Motor neuron (in vitro differentiated cells): ENCODE measurements at places on chromosomes 11 and 22.

DNA sequence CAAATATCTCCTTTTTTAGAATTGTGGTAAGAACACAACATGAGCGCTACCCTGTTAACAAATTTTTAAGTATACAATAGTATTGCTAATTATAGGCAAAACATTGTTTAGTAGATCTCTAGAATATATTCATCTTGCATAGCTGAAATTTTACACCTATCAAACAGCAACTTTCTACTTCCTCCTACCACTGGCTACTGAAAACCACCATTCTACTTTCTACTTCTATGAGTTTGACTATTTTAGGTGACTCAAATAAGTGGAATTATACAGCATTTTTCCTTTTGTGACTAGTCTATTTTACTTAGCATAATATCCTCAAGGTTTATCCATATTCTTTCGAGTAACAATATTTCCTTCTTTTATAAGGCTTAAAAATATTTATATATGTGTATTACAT, 128.4 kb downstream of the FAM76B start:
- ATAC-seq: no peak

GRCh38 chr11:36753960-36754359, 155.9 kb upstream of the RAG2 start:
- ATAC-seq: no peak

DNA sequence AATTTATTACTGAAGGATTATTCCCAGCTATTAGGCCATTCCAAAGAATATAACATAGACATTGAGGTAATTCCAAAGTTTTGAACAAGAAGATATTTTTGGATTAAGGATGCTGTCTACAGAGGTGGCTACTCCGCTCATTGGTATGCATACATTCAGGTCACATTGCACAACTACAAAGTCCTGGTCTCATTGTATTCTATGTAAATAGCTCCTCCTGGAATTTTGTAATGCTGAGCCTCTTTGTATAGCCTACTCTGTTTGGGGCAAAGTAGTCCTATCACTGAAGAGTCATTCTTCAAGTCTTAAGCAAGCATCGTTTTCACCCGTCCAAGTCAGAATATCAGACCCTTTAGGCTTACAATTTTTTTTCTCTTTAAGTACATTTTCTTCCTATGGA, 142.4 kb downstream of the KIF18A start:
- no peak for ATAC-seq

GRCh38 chr11:23111527-23111926, 251.3 kb upstream of the CCDC179 start:
- ATAC-seq: peak; percentile 73

GRCh38 chr22:30390974-30391691, 3.9 kb upstream of the RNF215 start:
- peak; percentile 1 for ATAC-seq

DNA sequence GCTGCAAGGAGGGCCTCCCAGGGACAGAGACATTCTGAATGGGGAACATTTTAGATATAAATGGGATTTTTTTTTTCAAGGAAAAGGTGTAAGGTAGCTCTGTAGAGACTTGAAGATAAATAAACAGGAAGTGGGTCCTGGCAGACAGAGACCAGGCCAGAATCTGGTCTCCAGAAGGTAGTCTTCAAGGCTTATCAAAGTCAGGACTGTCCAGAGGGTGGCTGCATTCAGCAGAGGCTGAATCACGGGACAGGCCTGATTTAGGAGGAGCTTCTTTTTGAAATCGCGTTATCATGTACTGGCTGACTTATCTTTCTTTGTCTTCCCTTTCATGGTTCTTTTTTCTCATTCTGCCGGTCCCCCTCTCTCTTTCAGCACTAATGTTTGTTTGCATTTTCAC, 542.9 kb downstream of the NTM start:
- ATAC-seq: no peak

DNA sequence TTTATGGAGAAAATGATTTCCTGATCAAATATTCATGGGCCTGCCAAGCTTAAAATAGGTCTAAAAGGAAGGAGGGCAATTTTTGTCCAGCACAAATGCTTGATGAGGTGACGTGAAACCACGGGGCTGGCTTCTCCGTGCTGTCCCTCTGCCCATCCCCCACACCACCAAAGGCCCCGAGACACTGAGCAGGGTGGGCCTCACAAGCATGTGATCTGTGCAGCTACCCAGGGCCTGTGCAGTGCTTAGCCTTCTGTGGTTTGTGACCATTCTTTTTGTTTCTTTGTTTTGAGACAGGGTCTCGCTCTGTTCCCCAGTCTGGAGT, 94.8 kb upstream of the RTL6 start:
- no peak for ATAC-seq

- ATAC-seq: no peak
Measured at GRCh38 chr11:95554911-95555310, 234.7 kb downstream of the FAM76B start.

DNA sequence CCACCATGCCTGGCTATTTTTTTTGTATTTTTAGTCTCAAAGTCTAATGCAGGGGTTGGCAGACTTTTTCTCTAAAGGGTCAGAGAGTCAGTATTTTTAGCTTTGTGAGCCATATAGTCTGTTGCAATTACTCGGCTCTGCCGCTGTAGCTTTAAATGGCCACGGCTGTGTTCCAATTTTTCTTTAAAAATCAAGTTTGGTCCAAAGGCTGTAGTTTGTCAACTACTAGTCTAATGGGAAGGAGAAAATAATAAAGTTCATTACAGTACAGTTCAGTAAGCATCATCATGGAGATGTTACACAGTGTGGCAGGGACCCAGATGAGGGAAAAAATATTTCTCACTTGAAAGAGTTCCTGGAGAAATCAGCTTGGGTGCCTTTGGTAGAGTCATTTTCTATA, 107.6 kb downstream of the CSNK2A3 start:
- no peak for ATAC-seq

DNA sequence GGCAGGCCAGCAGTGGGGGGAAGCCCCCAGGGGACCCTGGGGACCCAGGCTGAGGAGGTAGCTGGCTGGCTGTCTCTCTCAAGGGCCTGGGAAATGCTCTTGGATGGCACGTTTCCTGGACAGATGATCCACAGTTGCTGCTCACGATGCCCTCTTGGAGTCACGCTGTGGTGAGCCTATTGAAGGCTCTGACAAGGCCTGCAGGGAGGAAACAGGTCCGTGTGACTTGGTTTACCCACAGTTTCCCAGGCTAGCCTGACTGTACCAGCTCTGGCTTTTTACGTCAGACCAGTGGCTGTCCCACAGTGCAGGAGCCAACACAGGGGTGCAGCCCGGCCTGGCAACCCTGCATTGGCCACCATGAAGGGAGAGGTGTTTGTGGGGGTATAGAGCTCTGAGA, 29.2 kb upstream of the PPARA start:
- ATAC-seq: no peak

GRCh38 chr11:27138716-27139115, 98.1 kb downstream of the BBOX1 start:
- no peak for ATAC-seq

- no peak for ATAC-seq
Measured at GRCh38 chr11:115916608-115917007, 412.4 kb upstream of the CADM1 start.

DNA sequence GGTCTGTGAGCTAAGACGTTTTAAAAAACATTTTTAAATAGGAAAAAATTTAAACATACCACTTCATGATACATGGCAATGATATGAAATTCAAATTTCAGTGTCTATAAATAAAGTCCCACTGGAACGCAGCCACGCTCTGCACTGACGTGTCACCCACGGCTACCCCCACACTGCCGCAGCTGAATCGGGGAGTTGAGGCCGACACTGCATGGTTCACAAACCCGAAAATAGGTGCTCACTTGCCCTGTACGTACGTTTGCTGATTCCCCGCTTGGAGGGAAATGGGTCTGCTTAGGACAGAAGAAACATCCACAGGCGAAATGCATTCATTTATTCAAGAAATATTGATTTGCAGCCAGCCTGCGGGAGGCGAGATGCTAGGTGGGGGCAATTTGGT, 1342.3 kb downstream of the TBC1D22A start:
- no peak for ATAC-seq

- ATAC-seq: no peak
Measured at GRCh38 chr11:87185228-87185627, 147.5 kb downstream of the TMEM135 start.

DNA sequence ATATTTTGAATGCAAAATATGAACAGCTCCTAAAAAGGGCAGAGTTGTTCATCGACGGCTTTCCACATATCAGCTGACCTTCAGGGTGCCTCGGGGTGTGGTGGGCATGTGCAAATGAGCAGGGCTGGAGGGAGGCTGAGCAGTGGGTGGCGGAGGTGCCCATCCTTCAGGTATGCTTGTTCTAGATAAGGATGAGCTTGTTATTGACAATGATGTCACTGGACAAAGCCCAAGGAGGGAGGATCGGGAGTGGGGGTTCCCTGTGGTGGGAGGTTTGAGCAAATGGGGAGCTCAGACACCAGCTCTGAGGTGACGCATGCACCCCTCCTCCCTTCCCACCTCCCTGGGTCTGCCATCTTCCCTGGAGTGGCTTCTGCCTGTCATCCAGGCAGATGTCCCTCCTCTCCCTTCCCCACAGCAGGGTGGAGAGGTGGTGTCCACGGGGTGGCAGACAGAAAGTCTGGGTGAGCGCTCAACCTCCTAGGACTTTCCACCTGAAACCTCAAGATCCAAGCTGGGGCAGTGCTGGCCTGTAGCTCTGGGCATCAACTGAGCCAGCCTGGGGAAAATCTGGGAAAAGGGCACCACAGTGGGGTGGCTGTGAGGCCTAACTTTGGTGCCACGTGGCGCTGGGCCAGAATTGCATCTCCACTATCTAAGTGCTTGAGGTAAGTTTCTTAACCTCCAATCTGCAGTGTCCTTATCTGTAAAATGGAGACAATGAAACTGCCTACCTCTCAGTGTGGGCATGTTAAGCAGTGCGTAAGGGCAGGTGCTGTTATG, 106.3 kb upstream of the THY1 start:
- ATAC-seq: no peak

GRCh38 chr11:78946945-78947902, 372.6 kb upstream of the NARS2 start:
- peak; percentile 99 for ATAC-seq

DNA sequence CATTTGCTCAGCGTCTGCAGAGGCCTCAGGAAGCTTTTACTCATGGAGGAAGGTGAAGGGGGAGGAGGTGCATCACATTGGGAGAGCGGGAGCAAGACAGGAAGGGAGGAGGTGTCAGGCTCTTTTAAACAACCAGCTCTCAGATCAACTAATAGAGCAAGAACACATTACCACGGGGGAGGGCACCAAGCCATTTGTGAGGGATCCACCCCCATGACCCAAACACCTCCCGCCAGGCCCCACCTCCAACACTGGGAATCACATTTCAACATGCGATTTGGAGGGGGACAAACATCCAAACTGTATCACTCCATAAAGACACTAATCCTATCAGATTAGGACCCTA, 18.9 kb upstream of the THY1 start:
- ATAC-seq: no peak

DNA sequence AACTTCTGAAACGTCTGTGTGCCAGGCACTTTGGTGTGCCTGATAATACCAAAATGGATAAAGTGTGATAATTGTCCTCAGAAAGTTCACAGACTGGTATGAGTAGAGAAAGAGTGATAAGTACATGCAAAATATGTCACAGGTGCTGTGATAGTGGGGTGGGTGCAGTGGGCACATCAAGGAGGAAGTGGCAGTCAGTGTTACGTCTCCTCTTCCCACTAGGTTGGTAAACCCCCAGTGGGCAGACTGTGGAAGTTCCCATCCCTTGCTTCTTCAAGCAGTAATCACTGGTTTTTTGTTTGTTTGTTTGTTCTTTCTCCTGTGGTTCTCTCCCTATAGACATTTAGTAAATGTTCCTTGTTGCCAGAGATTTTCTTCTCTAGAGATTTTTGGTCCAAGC, 5.4 kb downstream of the RNF121 start:
- ATAC-seq: no peak

DNA sequence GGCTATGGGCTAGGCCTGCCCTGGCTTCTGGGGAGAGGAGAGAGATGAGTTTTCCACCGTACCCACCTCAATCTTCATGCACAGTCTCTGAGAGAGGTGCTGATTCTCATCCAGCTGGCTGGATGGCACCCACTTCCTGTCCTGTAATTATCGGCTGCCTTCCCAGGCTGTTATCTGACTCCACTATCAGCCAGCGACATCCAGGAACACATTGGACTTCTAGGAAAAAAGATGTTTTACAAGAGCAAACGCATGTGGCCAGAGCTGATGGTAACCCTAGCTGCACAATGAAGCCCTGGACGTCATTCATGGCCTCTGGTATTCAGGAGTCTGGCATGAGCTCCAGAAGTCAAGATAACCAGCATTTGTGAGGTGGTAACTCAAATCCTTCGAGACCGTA, 137.4 kb downstream of the EHF start:
- ATAC-seq: no peak

GRCh38 chr11:60864856-60865513, 2.4 kb upstream of the ZP1 start:
- ATAC-seq: no peak

GRCh38 chr11:56808326-56808725, 59.8 kb upstream of the OR9G4 start:
- no peak for ATAC-seq

GRCh38 chr11:130849215-130849568, 67.1 kb downstream of the SNX19 start:
- no peak for ATAC-seq

DNA sequence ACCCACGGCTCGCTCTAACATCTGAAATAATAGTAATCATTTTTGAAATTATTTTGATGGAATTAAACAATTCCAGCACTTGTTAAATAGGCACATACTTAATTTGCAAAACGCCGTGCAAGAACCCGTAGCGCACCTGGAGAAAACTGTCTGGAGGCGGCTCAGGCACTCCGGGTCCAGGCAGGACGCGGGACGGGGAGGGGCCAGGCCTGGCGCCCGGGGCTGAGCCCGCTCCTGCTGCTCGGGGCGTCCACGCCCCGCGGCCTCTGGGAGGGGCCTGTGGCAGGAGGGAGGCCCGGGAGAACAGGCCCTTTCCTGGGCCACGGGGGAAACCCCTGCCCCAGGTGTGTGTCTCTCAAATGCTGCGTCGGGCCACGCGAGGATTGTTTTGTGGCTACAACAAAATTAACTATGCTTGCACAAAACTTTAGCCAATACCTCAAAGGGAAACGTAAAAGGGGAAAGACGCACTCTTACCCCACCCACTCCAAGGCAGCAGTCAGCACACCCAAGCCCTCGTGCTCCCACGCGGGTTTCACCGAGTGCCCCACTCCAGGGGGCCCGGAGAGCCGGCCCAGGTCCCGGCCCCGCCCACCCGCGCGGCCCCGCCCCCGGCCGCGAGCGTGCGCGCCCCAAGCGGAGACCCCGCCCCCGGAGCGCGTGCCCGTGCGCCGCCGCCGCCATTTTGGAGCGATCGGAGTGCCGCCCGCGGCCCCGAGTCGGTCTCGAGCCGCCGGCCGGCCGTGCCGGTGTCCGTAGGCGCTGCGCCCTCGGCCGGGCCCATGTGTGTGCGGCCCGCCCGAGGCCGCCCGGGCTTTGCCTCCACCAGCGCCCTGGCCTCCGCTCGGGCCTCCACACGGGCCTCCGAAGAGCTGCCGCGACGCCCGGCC, at the start of gene PPP6R2:
PPP6R2 (plus strand) TSS at position 677 of the 890 bp plus-strand sequence. CDS start 50,582 bp downstream, outside the sequence.
- peak; percentile 86 for ATAC-seq

GRCh38 chr22:30781271-30781875, 86.7 kb downstream of the OSBP2 start:
- no peak for ATAC-seq
